Right forelimb (tissue), 1 donor: ENCODE measurements at places on chromosomes 4 and X.

DNA sequence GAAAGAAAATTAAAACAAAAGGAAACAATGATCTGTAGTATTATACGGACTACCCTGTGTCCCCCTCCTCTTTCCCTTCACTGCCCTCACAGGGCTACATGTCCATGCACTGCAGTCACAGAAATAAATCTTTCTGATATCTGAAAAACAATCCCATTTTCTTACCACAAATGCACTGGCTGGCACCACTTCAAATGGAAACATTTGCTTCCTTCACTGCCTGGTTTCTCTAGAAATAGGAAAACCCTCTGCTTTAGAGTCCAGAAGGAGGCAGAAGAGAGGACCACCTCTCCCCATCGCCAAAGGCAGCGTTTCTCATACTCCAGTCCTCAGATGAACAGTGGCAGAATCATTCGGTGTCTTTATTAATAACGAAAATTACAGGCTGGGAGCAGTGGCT lies 98.2 kb downstream of the GRIA3 start:
- no peak for DNase-seq

DNA sequence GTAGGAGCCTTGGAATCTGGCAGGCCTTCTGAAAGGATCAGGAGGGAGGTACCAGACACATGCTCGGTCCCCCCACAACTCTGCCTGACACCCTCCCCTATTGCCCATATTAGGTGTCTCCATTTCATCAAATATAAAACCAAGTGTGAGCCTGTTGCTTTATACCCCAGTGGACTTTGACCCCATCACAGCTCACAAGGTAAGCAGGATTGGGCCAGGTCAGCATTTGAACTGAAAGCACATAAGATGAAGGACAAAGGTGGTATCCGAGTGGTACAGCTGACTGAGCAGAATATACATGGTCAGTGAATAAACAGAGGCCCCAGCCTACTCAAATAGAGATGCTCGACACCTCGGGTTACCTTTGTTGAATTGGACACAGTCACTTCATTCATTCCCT lies 20.0 kb downstream of the SLC25A43 start:
- DNase-seq: no peak

DNA sequence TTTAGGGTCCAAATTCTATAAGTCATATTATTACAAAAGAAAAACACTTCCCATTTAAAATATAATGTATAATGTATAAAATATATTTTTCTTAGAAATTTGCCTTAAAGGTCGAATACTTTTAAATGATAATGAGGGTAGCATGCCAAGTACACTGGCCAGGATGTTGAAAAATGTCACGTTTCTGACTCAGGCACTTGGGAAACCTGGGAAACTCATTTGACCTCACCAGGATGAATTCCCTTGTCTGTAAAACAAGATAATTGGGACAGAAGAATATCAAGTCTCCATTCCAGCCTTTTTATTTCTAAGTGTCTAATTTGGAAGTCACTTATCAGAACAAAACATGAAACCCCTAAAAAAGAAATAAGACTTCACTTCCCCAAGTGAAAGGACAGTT lies 3.4 kb upstream of the SLC39A8 start:
- no peak for DNase-seq

GRCh38 chrX:38891641-38892413 lies 90.6 kb downstream of the MID1IP1 start:
- no peak for DNase-seq

DNA sequence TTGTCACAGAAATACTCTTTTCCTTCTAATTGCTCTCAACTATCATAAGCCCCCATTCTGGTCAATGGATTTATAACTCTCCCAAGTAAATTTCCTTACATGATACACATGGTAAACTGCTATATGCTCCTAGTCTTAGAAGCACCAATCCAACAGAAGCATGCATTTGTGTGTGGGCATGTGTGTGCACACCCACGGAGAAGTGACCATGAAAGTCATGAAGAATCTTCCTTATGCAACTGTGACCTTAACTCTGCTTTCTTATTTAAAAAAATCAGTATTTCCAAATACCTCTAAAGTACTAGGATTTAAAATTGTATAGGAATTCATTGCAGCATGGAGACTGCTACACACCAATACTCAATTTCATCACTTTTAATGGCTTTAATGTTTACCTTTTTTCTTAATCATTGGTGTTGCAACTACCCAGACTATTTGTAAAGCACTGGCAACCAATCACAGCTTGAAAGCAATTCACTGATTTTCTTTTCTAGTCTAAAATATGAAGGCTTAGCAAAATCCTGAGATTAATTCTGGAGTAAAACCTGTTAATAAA lies 47.6 kb downstream of the MAML3 start:
- DNase-seq: no peak
